Stimulated activated CD4-positive, alpha-beta T cell treated with anti-CD3 and anti-CD28 coated beads, Interleukin-15, amount 100 ng/mL, for 24 hours (primary cell): ENCODE measurements at places on chromosomes 2 and 18.

- no peak for DNase-seq
Measured at GRCh38 chr2:120955427-120955826, 219.8 kb downstream of the GLI2 start.

- DNase-seq = no peak
Measured at GRCh38 chr2:24570225-24570624, 79.2 kb downstream of the NCOA1 start.

- no peak for DNase-seq
Measured at GRCh38 chr18:34598120-34598635, 111.9 kb upstream of the DTNA start.

GRCh38 chr2:3129867-3130266, 247.8 kb downstream of the EIPR1 start:
- DNase-seq = no peak

DNA sequence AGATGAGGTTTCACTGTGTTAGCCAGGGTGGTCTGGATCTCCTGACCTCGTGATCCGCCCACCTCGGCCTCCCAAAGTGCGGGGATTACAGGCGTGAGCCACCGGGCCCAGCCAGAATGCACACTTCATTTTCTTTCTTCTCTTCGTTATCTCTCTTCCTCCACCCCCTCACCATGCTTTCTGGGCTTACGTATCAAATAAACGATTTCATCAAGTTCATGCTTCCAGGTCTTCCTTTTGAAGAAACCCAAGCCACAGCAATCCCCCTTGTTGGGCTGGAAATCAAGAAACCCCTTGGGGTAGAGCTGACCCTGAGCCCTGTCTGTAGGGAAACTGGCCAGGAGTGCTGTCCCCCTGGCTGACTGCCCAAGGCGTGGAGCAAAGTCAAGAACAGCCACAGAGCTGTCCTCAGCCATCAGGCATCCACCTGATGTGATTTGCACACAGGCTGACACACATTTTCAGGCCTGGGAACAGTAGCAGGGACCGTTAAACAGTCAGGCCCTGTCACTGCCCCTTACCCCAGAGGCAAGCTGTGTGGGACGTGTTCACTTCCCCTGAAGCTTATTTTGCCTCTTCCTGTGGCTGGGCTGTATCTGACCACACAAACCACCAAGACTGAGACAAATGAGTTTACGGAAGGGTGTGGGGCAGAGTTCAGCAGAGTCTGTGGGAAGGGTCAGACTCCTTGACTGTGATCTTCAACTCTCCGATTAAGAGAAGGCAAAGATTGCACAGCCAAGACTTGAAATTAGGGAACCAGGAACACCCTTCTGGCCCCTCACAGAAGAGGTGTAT, 15.1 kb upstream of the NMUR1 start:
- DNase-seq = peak; percentile 77

GRCh38 chr2:58354230-58354629, 113.1 kb upstream of the FANCL start:
- no peak for DNase-seq

DNA sequence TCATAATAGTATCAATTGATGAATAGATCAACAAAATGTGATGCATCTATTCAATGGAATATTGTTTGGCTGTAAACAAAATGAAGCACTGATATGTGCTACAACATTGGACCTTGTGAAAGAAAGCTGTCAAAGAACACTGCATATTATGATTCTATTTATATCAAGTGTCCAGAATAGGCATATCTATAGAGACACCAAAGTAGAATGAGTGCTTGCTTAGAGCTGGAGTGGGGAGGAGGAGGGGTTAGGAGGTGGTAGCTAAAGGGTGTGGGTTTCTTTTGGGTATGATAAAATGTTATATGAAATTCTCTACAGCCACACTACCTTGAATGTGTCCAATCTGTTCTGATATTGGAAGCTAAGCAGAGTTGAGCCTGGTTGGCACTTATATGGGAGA, 23.0 kb upstream of the MGAT5 start:
- DNase-seq = no peak

DNA sequence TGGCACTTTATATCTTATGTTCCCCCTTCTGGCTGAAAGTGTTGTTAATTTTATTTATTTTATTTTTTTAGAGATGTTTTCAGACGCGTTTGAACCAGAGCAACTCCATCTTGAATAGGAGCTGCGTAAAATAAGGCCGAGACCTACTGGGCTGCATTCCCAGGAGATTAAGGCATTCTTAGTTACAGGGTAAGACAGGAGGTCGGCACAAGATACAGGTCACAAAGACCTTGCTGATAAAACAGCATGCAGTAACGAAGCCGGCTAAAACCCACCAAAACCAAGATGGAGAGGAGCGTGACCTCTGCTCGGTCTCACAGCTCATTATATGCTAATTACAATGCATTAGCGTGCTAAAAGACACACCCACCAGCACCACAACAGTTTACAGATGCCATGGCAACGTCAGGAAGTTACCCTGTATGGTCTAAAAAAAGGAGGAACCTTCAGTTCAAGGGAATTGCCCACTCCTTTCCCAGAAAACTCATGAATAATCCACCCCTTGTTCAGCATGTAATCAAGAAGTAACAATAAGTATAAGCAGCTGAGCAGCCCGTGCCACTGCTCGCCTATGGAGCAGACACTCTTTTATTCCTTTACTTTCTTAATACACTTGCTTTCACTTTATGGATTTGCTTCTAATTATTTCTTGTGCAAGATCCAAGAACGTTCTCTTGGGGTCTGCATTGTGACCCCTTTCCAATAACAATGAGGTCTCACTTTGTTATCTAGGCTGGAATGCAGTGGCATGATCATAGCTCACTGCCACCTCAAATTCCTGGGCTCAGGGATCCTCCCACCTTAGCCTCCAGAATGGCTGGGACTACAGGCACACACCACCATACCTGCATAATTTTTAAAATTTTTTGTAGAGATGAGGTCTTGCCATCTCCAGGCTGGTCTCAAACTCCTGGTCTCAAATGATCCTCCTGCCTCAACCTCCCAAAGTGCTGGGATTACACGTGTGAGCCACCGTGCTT, 55.9 kb downstream of the CACNB4 start:
- no peak for DNase-seq
